ENCODE measurements at places on chromosomes 1 and 21.

GRCh38 chr21:33339918-33340317, 15.1 kb downstream of the IFNAR1 start:
- DNase-seq, result no peak

DNA sequence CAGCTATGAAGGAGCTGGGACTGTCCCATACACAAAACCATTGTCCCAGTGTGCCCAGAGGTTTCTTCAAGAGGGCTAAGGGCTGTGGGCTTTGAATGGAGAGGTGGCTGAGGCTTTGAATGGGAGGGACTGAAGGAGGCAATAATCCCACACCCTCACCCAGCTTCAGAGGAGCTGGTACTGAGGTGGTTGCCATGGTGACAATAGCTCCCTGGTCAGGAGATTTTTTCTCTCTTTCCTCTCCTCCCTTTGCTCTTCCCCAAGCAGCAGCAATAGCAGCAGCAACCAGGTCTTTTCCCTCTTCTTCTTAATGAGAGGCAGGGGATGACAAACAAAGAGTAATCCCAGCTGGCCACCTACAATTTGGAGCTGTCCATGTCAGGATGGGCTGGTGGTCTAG, 1.6 kb downstream of the HPCAL4 start:
- DNase-seq, result no peak

- DNase-seq, result no peak
These were observed 130.9 kb downstream of the FOXD2 start for GRCh38 chr1:47568763-47569162.

DNA sequence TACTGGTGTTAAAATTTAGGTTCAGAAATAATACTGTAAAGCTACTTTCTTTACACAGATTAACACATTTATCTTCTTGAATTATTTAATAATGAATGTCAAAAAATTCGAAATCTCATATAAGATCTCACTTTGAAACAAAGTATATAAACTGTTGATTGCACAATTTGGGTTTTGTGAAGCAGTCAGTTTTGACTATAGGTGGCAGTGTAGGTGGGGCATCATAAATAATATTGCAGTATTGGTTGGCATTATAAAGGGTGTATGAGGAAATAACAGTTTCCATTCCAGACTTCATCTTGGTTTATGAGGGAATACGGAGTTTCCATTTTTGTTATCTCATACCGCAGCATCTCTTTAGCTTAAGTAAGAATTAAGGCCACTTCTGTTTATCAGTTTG, 49.9 kb downstream of the SUCO start:
- DNase-seq, result no peak

DNA sequence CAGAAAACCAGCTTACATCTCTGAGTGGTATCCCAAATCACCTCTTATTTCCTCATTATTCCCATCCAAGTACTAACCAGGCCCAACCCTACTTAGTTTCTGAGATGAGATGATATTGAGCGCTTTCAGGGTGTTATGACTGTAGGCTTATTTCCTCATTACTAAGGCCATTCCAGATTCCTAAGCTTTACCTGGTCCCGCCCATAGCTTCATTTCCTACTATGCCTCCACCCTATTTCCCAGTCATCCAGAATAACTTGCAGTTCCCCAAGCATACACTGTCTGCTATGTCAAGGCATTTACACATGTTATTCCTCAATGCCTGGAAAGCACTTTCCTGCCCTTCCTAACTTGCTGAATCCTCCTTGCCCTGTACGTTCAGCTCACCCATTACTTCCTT, 79.3 kb upstream of the SPAG17 start:
- DNase-seq, result no peak

DNA sequence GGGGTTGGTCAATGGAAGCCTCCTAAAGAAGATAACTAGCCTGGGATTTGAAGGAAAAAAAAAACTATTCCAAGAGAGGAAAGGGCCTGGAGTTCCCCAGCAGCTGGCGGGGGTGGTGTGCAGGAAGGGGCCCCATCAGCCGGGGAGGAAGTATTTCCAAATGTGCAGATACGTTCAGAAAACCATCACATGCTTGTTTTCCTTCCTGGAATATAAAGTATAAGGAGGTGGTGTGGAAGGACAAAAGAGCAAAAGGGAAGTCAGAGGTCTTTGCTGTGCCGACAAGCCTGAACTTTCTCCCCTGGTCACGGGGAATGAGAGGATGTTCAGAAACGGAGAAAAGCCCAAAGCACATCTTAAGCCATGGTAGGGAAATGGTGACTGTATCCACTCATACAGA, 72.0 kb upstream of the BACE2 start:
- no peak for DNase-seq

GRCh38 chr21:43728467-43729390, 9.8 kb downstream of the PDXK start:
- peak; percentile 73 for DNase-seq

- no peak for DNase-seq
These were observed 37.8 kb downstream of the ELK4 start for GRCh38 chr1:205593967-205594366.

DNA sequence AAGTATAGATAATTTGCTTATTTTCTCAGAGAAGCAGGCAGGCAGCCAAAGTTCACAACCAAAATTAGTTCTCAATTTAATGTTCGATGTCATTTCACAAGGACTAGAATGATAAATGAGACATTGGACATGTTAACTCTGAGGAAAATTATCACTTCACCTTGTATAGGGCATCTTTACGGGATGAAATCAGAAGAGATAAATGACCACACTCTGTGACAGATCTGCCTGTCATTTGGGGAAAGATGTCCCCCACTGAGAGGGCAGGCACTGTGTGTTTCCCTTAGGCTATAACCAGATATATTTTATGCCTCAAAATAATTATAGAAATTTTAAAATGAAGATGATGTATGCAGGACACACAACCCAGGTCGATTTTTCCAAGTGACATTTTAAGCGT, 642.9 kb downstream of the BRINP3 start:
- DNase-seq, result no peak

- no peak for DNase-seq
These were observed 25.8 kb downstream of the SHISAL2A start for GRCh38 chr1:52658795-52659194.

DNA sequence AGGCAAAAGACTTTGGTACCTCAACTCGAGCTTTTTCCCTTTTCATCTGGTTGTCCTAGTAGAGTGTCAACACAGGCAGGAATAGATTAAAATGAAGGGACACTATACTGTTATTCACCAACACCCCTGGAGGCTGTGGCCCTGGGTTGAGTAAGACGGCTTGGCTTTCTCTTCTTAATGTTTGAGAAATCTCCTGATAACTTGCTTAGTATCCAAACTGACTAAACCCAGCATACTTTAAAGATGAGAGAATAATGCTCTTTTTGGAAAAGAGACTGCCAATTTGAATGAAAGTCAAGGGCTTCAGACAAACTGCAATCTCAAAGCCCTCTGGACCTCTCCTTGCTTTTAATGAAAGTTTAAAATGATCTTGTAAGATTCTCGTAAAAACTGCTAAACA, 2.6 kb upstream of the SLC30A1 start:
- no peak for DNase-seq

- DNase-seq, result no peak
These were observed 25.3 kb upstream of the FAAH start for GRCh38 chr1:46368791-46369190.

DNA sequence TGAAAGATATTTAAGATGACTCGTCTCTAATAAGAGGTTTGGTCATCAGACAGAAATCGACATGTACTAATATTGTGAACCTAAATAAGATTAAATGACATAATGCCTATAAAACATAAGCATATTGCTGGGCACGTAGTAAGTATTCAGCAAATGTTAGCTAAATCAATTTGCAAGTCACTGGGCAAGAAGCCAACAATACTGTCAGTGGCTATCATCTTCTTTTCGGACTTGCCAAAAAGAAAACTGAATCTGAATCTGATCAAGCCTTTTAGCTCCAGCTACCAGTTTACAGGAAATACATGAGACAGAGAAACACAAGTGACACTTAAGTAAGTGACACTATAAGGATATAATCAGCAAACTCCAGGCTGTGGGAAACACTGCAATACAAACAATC, 46.0 kb downstream of the RPL5 start:
- DNase-seq, result no peak

- no peak for DNase-seq
These were observed 215.8 kb upstream of the ZRANB2 start for GRCh38 chr1:71296551-71297134.

- DNase-seq, result peak; percentile 40
These were observed 18.7 kb upstream of the SLAMF1 start for GRCh38 chr1:160665330-160666078.

- no peak for DNase-seq
These were observed 41.2 kb upstream of the NRDC start for GRCh38 chr1:51919684-51920083.

All from bone marrow (tissue), 2 donors.